NCI-H1436 treated with DMSO at 0.1 percent for 48 hours (cell line): ENCODE measurements at places on chromosomes 5 and 9.

DNA sequence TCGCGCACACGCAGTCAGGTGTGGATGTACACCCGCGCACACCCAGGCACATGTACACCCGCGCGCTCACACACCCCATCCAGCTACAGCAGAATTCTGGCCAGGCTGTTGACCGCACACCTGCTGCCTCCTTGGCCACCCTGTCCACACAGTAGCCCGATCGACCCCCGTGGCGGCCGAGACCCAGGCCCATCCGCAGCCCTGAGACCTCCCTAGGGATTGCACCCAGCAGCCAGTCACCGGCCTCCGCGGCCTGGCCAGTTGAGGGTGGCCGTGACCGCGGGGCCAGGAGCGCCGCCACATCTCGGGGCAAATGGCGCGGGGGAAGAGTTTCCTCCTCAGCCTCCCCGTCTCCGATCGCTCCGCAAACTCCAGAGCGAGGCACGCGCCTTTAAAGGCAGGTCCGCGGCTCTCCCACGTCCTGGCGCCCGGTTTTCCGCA is 774 bp upstream of the ADAMTS16 start:
- DNase-seq = no peak

DNA sequence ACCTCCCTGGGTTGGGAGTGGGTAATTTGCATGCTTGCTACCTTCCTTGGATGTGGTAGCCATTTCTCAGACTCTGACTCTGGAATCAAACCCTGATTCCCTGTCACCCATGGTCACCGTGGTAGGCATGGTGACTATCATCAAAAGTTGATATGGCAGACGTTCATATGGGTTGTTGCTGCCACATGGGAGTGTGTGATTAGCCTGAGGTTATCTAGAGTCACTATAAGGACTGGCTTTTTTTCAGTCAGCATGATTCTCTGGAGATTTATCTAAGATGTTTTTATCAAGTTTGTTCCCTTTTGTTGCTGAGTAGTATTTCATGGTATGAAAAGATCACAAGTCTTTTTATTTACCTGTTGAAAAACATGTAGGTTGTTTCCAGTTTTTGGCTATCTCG is 7.0 kb downstream of the RCL1 start:
- no peak for DNase-seq

DNA sequence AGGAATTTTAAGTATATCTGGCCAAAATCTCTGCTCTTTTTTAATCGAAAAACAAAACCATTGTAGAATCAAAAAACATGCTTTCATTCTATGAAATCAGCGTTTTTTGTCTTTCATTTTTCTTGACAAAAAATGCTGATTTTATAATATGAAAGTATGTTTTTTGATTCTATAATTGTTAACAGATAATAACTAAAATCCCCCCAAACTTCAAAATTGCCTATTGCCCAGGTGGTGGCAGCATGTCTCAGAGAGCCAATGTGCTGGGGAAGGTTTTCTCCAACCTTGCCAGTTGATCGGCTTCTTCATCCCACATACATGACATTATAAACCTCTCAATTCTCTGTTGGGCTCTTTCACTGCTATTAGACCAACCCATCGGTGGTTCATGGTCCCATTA is 5.1 kb upstream of the SMIM15 start:
- no peak for DNase-seq

GRCh38 chr5:137203011-137203632 is 296.0 kb downstream of the SPOCK1 start:
- no peak for DNase-seq

GRCh38 chr5:100444961-100445360 is 90.2 kb upstream of the FAM174A start:
- DNase-seq = no peak

- DNase-seq = no peak
Measured at GRCh38 chr9:89791754-89792153, 186.9 kb downstream of the GADD45G start.

- DNase-seq = no peak
Measured at GRCh38 chr5:68084396-68084795, 131.2 kb upstream of the PIK3R1 start.

- DNase-seq = no peak
Measured at GRCh38 chr5:1108865-1109174, 3.0 kb downstream of the SLC12A7 start.

- DNase-seq = no peak
Measured at GRCh38 chr5:158720281-158720680, 379.4 kb downstream of the EBF1 start.

DNA sequence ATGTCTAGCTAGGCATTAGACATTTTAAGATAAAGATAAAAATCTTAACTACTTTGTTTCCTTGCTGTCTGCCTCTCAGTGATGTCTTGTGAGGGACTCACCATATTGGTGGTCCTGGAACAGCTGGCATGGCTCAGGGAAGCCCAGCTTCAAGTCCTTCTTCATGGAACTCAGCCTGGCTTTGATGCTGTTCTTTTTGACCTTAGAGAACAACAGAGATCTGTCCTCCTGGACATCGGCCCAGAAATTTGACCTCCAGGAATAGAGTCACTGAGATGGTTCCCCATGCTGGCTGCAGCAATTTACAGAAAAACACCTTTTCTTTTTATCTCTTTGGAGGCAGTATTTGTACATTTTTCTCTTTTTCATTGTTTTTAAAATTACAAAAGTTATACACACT is 235.5 kb upstream of the WWC1 start:
- DNase-seq = no peak

GRCh38 chr9:36017278-36017677 is 19.4 kb upstream of the RECK start:
- no peak for DNase-seq

DNA sequence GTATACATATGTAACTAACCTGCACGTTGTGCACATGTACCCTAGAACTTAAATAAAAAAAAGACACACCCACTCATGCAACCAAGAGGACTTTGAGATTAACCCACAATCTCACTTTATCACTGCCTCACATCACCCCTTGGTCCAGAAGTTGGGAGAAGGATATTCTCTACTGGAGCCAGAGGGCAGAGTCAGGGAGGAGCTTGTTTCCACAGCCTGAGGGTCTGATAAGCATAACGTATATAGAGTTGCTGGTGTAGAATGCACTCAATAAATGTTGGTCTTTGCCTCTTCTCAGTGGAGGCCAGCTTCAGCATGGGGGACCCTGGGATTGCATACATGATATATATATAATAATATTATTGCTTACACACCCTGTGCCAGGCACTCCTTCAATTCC is 10.1 kb downstream of the KCNV2 start:
- no peak for DNase-seq

DNA sequence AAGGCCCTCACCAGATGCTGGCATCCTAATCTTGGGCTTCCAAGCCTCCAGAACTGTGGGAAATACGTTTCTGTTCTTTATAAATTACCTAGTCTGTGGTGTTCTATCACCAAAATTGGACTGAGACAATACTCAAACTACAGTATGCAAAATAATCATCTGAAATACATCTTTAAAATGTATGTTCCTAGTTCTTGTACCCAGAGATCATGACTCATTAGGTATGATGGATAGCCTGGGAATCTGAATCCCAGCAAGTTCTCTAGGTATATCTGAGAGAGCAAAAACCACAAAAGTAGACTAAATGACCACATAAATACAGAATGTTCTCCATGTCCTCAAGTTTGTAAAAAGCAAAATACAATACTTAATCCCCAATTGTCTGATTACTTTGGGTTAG is 166.3 kb downstream of the YIPF5 start:
- no peak for DNase-seq

DNA sequence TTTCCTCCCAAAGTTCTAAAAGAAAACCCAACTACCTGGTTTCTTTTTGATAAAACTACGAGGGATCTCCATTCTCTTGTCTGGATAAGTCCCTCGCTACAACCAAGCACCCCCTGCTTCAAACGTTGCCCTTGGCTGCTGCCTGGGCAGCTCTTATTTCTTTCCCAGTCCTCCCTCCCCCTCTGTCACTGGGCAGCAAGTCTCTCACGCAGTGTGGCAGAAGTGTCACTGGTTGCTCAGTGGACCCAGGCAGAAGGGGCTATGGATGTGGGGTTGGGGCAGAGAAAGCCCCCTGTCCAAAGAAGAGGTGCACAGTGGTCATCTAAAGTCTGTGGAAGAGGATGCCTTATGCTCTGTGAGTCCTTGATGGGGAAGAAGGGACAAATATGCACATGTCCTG is 7.2 kb upstream of the SMIM32 start:
- DNase-seq = no peak

GRCh38 chr5:154157483-154158378 is 32.8 kb upstream of the GALNT10 start:
- no peak for DNase-seq

DNA sequence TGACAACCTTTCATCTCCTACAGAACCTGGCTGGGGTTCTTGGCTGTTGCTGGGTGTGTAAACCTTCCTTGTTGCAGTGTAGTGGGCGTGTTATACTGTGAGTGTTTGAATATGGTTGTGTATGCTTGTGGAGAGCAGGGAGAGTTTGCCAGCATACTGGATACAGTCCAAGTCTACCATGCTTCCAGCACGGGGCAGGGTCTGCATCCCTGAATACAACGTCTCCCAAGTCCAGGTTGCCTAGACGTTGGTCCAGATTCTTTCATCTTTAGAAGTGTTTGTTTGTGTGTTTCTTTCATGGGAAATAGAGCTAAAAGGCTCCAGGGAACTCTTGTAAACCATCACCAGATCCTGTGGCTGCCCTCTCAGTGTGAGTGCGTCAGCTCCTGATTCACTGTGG is 46.4 kb downstream of the SYK start:
- DNase-seq = no peak

DNA sequence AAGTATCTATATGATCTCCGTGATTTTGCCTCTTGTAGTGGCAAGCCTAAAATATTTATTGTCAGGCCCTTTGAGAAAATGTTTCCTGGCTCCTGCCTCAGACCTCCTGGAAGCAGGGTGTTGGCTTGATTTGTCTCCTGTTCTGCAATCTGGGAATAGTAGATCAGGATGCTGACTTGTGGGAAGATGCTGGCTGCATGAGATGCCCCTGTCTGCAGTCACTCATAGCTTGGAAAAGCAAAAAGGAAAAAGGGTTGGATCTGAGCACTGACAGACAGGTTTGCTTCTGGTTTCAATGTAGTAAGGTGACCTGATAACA is 16.7 kb downstream of the TJP2 start:
- no peak for DNase-seq

DNA sequence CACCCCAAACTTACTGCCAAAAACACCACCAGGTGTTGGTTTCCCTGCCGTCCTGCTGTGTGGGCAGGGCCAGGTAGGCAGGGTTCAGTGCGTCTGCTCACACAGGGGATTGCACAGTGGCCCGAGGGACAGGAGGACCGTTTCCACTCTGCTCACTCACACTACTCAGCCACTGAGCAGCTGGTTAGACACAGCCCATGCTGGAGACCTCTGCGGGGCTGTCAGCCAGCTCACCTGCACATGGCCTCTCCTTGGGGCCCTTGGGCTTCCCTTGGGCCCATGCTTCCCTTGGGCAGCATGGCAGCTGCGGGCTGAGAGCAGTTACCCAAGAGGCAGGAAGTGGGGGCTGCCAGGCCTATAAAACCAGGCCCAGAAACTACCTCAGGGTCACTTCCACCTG is 79.0 kb downstream of the SYK start:
- no peak for DNase-seq

DNA sequence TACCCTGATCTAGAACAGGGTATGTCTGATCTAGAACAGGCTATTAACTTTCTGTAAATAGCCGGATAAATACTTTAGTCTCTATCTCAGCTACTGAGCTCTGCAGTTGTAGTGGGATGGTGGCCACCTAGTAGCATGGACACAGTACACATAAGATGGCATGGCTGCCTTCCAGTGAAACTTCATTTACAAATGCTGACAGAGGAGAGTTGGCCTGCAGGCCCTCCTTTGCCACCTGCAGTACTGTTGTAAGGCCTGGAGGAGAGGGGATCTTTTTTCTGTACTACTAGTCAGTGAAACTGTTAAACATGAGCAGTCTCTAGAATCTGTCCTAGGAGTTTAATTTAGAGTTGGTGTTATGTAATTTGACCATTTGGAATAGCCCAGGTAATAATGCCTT is 86.0 kb downstream of the TRIO start:
- no peak for DNase-seq

GRCh38 chr9:105121861-105122430 is 122.5 kb upstream of the SLC44A1 start:
- DNase-seq = no peak

- no peak for DNase-seq
Measured at GRCh38 chr5:37825334-37825915, 14.4 kb downstream of the GDNF start.

GRCh38 chr5:130975299-130975698 is 189.8 kb downstream of the HINT1 start:
- DNase-seq = no peak

DNA sequence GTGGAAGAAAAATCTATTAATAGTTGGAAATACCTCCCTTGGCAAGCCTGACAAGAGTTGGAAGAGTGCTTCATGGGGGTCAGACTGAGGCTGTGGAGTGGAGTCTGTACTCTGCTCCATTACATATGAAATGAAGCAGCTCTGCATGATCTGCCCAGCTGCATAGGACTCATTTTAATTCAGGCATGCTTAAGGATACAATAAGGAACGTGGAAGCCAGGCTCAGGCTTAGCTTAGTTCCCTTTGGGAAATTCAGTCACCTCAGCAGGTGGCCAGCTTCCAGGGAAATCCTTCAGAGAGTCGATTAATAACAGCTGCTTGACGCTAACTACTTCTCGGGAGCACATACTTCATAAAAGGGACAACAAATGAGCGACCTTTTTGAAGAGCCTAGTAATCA is 1672.9 kb upstream of the WWC1 start:
- DNase-seq = no peak

DNA sequence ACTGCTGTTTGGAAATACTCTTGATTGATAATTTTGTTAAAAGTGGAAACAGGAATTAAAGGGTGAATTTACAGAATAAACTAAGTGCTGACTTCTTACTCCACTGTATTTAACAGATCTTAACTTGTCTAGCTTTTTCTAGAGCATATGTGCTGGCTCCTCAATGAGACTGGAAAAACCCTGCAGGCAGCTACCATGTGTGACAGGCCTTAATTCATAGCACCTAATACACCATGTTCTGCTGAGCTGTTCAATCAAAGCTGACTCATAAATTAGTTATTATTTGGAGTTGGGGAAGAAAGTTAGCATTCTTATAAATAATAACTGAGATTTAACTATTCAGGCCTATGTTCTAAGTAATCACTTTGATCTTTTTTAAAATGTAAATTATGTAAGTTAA is 29.4 kb downstream of the CTNNAL1 start:
- DNase-seq = no peak

DNA sequence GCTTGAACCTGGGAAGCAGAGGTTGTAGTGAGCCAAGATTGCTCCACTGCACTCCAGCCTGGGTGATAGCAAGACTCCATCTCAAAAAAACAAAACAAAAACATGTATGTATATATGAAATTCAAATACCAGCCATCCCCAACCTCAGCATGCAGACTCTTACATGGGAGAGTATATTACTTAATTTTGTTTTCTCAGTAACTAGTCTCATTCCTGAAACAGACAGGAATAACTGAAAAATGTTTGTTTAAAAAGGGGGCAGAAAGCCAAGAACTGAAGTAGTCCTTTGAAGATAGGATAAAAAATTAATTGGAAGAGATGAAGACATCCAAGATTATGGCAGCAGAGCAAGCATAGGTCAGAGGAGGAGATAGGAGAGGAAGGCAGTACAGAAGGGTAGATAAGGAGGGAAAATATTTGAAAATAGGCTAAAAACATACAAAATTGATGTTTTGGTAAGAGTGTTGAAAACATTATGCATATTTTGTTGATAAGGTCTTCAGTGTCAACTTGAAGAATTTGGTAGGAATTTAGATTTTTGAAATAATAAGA is 309.9 kb downstream of the MAT2B start:
- DNase-seq = no peak
